Left ventricle myocardium superior (tissue), 1 donor: ENCODE measurements at places on chromosomes 2 and 18. TPM values are rescaled to one million over a fixed set of nuclear protein-coding genes. Genes with fewer than 3 reads are reported as not detected.
A peak's percentile ranks its signal among the peaks of the same experiment; 100 is the strongest.

GRCh38 chr18:56217406-56217805 is 421.0 kb downstream of the TXNL1 start:
- no peak for DNase-seq

DNA sequence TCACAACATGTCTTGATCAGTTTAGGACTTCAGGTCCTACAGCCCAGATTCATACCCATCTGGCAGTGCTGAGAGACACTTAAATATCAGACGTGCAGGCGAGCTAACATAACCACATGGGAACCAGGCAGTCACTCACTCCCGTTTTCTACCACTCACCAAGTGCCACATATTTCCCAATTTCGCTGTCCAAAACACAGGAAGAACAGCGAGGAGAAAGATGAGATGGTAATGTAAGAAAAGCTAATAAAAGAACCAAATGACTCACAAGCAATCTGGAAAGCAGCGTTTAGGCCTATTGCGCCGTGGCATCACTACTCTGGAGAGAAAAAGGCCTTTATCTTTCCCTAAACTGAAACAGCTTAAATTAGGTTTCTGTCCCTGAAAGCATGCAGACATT is 647.8 kb upstream of the SLC39A10 start:
- no peak for DNase-seq

DNA sequence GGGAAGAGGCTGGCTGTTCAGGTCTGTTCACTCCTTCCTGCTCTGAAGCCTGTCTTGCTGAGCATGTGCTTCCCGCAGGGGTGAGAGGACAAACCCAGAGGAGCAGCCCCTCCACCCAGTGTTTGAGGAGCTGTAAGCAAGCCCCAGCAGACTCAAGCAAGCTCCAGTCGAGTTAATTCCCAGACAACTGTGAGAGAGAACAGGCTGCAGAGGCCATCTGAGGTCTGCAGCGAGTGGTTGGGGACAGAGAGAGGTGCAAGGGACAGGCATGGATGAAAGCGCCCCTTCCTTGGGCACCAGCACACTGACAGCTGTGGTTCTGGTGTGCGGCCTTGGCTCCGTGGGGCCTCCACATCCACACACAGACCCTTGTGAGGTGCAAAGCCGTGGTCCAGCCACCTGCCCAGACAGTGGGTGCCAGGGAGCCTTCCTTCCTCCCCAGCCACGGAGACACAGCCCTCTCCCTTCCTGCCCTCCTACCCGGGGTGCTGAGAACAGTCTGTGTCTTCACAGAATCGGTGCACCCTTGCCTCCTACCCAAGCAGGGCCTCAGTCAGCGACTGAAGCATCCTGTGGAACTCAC is 36.2 kb downstream of the MAL start:
- no peak for DNase-seq

DNA sequence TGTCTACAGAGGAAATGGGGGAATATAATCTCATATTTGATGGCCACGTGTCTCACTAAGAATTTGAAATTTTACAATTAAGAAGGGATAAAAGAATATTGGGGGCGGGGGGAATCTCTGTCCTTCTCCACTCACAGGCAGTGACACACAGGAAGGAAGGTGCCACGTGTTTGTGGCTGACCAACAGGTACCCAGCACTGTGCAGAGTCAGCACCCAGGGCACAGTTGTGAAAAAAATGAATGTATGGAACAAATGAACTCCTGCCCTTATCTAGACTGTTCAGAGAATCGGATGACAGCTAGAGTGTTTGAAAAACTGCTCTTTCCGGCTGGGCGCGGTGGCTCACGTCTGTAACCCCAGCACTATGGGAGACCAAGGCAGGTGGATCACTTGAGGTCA is 317.0 kb upstream of the MYT1L start:
- no peak for DNase-seq

GRCh38 chr18:54130177-54130576 is 94.3 kb downstream of the MBD2 start:
- DNase-seq = no peak

DNA sequence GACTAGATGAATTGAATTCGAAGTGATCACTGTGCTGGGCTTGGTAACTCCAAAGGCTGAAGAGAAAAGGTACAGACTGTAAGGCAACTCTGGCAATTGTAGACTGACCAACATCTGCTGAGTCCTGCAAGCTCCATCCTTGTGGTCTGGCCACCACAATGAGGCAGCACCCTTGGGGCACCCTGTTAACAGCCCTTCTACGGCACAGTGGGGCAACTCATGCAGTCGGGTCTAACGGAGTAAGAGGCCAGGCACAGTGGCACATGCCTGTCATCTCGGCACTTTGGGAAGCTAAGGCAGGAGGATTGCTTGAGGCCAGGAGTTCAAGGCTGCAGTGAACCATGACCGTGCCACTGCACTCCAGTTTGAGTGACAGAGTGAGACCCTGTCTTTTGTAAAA is 126.8 kb downstream of the ZAP70 start:
- no peak for DNase-seq

DNA sequence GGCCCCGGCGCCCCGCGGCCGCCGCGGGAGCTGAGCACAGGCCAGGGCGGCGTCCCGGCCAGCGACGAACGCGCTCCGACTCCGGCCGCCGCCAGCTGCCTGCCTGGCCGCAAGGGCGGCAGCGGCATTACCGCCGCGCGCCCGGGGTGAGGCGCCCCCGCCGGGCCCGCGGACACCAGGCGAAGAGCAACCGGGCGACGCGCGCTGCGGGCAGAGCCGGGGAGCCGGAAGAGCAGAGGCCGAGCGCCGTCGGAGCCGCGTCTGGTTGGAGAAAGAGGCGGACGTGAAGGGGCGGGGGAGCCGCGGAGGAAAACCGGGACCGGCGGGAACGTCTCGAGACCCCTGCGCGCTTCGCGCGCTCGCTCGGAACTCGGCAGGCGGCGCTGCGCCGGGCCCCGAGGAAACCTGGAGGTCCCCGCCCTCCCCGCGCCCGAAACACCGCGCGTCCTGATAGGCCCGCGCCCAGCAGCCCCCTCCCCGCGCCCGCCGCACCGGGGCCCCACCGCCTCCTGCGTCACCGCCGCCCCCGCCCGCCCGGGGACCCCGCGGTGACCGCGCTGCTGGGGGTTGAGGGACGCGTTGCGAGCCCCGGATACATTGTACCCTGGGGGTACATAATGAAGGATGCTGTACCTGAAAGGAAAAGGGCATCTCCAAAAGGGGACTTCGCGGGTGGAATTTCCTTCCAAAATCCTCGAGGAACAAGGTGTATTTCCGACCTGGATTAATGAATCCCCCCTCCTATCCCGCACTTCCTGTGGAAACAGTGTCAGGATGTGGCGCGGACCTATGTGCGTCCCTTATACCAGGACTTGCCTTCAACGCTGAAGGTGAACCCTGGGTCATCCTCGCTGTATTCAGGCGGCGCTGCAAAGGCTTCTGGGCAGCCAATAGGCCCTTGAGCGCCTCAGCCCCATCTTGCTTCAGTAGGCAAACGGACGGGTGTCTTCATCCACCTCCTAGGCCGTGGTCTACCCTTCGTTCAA is 1.0 kb upstream of the B4GALT6 start:
- peak; percentile 82 for DNase-seq

DNA sequence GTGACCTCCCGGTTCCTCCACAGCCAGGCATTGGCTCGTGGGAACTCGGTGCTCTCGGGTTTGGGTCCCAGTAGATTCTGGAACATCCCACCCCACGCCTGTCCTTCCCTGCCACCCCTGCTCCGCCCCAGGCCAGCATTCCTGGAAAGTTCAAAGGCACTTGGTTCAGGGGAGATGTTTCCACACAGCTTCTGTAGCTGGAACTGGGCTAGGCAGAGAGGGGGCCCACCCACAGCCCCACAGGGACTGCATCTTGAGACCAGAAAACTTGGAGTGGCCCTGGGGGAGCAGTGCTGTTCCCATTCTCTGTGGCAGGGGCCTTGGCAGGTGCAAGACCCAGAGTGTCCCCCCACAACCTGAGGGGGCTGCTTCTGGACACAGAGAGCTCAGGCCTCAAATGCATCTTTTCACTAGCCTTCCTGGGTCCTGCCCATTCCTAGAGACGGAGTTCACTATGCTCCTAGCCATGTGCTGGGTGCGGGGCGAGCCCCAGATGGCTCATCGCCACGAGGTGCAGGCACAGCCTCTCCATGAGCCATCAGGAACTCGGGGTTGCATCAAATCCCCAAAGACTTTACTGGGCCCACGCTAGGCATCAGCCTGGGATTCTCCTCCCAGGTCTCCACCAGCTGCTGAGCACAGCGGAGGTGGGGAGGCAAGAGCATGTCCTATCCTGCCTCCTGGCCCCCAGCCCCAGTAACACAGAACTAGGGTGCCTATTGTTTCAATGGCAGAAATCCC is 68.7 kb downstream of the ZFP36L2 start:
- DNase-seq = no peak

DNA sequence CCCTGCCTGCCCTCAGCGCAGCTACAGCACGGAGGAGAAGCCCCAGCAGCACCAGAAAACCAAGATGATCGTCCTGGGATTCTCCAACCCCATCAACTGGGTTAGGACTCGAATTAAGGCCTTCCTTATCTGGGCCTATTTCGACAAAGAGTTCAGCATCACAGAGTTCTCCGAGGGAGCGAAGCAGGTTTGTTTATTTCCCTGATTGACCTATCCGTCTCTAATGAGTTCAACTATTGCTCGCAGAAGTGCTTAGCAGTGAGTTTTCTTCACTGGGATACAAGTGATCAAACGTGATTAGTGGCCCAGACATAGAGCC is 639 bp downstream of the MAIP1 start:
- no peak for DNase-seq

DNA sequence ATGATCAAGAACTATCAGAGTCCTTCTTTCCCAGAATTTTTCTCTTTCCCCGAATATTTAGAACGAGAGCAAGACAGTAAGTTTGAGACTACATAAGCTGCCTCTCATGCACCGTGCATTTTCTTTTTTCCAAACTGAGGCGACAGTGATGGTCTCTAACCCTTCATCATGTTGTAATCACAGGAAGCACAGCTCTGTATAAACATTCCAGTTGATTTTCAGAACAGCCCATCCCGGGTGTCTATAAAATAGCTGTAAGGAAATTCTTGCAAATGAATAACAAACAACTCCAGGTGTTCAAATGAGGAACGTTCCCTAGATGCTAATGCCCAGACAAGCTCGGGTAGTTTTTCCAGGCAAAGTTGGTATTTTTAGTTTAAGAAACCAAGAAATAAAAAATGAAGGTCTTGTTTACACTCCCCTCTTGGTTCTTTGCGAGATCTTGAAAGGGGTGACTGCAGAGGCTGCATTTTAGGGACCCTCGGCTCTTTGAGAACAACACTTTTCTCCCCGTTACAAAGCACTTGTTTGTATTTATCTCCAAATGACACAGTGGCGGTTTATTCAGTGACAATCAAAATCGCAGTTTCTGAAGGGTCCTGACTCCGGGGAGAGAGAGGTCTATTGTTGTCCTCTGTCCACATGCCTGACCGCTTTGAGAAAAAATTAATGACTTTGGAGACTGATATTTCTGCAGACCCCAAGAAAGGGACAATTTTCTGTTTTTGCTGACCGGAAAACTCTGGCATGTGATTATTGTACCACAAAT is 101.1 kb upstream of the NCK2 start:
- no peak for DNase-seq

DNA sequence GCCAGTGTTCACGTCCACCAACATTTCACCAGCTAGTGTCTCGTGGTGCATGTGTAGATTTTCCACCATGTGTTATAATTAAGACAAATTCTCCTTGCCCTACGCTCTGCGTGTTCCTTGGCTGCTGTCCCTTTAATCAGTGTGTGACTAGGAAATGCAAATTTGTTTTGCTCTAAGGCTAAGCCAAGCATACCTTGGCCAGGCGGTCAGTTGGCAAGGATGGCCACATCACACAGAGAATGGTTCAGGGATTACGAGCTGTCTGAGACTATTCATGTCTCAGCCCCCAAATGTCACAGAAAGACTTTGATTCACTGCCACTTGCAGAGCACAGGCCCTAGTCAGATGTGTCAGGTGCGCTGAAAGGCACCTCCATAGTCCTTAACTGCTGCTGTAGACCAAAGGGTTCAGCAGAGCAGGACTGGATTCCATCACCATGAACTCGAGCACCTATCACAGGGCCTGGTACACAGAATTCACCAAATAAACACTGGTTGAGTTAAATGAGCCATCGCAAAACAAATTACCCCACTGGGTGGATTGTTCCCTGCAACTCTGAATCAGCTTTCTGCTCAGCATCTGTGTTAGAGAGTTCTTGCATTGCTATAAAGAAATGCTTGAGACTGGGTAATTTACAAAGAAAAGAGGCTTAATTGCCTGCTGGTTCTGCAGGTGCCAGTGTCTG is 128.4 kb downstream of the CABLES1 start:
- DNase-seq = no peak

- DNase-seq = no peak
Observed at GRCh38 chr2:45220227-45220626, 211.0 kb upstream of the SIX2 start.

- DNase-seq = no peak
Observed at GRCh38 chr2:44886414-44886813, 55.1 kb upstream of the SIX3 start.

- no peak for DNase-seq
Observed at GRCh38 chr18:23462876-23463275, 9.8 kb downstream of the RIOK3 start.

DNA sequence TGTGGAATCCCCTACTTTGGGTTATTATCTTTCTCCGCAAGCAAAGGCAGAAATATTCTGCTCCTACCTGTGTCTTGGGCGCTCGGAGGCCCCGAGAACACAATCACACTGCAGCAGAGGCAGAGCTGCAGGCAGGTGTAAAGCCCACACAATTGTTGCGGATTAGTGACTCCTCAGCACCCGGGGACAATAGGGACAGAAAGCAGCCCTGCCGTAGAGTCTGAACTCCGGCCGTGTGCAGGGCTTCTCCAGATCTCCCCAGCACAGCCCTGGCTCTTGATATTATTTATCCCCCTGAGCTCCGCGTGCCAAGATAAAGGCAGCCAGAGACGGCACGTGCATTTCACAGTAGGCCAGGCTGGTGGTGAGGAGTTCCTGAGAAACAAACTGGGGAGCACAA is 229.2 kb downstream of the EN1 start:
- no peak for DNase-seq

DNA sequence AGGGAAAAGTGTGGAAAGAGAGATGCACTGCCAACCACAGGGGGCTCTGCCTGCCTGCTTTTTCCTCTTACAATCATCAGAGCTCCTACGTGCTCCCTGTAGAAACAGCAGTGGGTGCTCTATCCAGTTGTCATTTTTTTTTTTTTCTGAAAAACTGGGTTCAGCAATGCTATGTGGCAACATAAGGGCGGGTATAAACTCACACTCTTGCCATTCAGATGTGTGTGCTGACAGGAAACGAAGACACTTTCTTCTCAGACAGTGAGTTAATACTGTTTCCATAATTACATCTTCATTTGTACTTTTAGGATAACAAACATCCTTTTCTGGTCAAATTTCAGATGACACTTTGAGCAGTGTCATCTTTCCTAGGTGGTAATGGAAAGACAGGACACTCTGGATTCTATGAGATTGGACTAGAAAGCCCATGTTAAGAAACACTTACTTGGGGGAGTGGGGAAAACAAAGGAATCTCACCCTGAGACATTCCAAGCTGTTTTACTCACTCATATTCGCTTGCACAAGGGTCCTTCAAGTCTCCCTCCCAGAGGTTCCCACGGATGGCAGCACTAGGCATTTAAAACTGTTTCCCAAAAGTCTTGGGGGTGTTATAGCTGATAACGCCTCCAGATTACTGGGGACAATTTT is 41.3 kb downstream of the CCDC93 start:
- no peak for DNase-seq

Gene DGKD
- 27.1 TPM for total RNA-seq

Gene PID1
- 8.0 TPM for total RNA-seq

Gene VIT
- 13.3 TPM for total RNA-seq

Gene GRHL1
- 1.0 TPM for total RNA-seq

Gene L3MBTL4
- 0.89 TPM for total RNA-seq
